CD8-positive, alpha-beta memory T cell (primary cell): ENCODE measurements at places on chromosomes 11 and 22. TPM values are rescaled to one million over a fixed set of nuclear protein-coding genes. Genes with fewer than 3 reads are reported as not detected.

GRCh38 chr22:46684706-46685105 lies 53.3 kb downstream of the CERK start:
- H3K27ac ChIP-seq, result no peak overlapping the region
- no peak for DNase-seq
- H3K27me3 ChIP-seq, result no peaks in the 10 kb centered on the region
- H3K4me1 ChIP-seq, result peaks cover 10% of the 10 kb centered on the region
- H3K36me3 ChIP-seq, result peaks cover 17% of the 10 kb centered on the region

GRCh38 chr11:93024369-93024768 lies 54.9 kb downstream of the MTNR1B start:
- H3K4me3 ChIP-seq, result no peak overlapping the region
- no peak overlapping the region for H3K27ac ChIP-seq
- no peaks in the 10 kb centered on the region for H3K27me3 ChIP-seq
- H3K36me3 ChIP-seq, result no peaks in the 10 kb centered on the region
- H3K4me1 ChIP-seq, result no peaks in the 10 kb centered on the region

DNA sequence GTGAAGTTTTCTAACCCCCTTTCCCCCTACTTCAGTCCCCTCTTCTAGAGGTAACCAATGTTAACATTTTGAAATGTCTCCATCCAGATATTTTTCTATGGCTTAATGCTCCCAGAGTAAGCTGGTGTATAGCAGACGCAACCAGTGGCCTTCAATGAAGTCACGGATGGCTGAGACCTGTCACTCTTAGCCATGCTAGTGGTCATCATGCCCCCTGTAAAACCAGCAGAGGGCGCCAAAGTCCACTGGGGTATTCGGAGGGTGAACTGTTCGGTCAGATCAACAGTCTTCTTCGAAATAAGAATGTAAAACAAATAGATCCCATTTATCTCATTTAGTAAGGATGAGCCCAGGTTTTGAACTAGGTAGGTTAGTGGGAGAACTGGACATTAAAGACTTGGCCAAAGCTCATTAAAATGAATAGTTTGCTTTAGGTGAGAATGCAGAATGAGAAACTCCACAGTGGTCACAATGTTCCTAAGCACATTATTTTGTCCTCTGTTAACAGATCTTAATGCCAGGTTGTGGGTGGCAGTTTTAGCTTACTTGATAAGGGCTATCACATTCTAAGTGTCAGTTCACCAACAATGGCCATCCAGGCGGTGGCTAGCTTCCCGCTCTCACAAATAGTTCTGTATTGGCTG lies 8.6 kb upstream of the MMP8 start:
- H3K36me3 ChIP-seq, result no peaks in the 10 kb centered on the region
- no peaks in the 10 kb centered on the region for H3K27me3 ChIP-seq
- no peak overlapping the region for H3K27ac ChIP-seq
- no peak for DNase-seq
- H3K4me3 ChIP-seq, result no peak overlapping the region

DNA sequence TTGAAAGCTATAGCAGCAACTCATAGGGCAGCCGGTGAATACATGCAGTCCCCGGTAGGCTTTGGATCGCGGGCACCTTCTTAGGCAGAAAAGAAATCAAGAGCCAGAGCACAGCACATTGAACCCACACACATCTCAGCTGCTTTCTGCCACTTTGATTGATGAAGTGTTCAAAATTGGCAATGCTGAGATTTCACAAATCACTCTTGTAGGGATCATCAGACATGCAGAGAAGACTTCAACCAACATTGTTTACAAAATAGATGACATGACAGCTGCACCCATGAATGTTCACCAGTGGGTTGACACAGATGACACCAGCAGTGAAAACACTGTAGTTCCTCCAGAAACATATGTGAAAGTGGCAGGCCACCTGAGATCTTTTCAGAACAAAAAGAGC lies 350.2 kb upstream of the ARHGAP42 start:
- H3K4me1 ChIP-seq, result no peaks in the 10 kb centered on the region
- no peaks in the 10 kb centered on the region for H3K36me3 ChIP-seq
- H3K4me3 ChIP-seq, result no peak overlapping the region
- H3K27me3 ChIP-seq, result no peaks in the 10 kb centered on the region

Gene INPP5J
- total RNA-seq, result 0.22 TPM

Gene OR52I2
- not detected for total RNA-seq

DNA sequence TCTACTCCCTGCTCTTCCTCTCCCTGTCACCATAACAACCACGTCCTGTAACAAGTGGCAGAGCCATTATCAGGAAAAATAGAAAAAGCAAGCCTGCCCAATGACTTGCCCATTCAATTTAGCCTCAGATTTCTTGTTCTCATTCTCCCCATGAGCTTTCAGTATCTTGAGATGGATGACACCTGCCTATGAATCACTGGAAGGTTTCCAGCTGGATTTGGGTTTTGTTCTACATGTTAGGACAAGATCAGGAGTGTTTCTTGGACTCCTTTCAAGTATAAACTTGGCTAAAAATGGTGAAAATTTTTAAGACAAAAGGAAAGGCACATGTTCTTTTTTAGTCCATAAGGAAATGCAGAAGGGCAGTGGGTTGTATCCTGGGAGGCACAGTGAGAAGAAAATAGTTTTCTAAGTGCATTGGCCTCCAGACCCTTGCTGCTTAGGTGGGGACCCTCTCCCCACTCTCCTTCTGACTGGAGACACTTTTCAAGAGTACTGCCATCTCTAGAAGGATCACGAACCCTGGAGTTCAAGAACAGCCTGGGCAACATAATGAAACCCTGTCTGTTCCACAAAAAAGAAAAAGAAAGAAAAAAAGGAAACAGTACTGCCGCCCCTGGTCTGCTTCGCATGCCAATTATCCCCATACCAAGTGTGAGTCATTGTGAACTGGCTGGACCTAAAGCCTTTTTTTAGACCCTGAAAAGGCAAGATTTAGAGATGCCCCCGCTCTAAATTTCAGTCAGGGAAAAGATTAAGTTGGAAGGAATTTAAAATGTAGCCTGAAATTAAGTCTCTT lies 51.0 kb downstream of the MTNR1B start:
- no peak overlapping the region for H3K4me3 ChIP-seq
- H3K27ac ChIP-seq, result no peak overlapping the region
- no peaks in the 10 kb centered on the region for H3K4me1 ChIP-seq
- no peaks in the 10 kb centered on the region for H3K27me3 ChIP-seq

Gene SLC37A2
- total RNA-seq, result 2.0 TPM

- H3K27me3 ChIP-seq, result no peaks in the 10 kb centered on the region
- no peaks in the 10 kb centered on the region for H3K36me3 ChIP-seq
- H3K4me3 ChIP-seq, result no peak overlapping the region
- no peak overlapping the region for H3K27ac ChIP-seq
- DNase-seq, result no peak
Measured at GRCh38 chr22:42436404-42436803, 4.2 kb upstream of the NFAM1 start.

Gene RAB3IL1
- 0.53 TPM for total RNA-seq

- H3K4me3 ChIP-seq, result no peak overlapping the region
- no peak overlapping the region for H3K27ac ChIP-seq
- H3K27me3 ChIP-seq, result no peaks in the 10 kb centered on the region
Measured at GRCh38 chr22:41062146-41062545, 30.2 kb upstream of the EP300 start.

- H3K4me1 ChIP-seq, result no peaks in the 10 kb centered on the region
- no peak for DNase-seq
- no peaks in the 10 kb centered on the region for H3K27me3 ChIP-seq
- no peak overlapping the region for H3K4me3 ChIP-seq
Measured at GRCh38 chr22:33699176-33699575, 221.1 kb downstream of the LARGE1 start.

GRCh38 chr11:75140269-75141138 lies 10.4 kb upstream of the SLCO2B1 start:
- H3K4me1 ChIP-seq, result peaks cover 37% of the 10 kb centered on the region
- peak; percentile 67 for DNase-seq
- H3K27ac ChIP-seq, result no peak overlapping the region
- no peaks in the 10 kb centered on the region for H3K27me3 ChIP-seq
- H3K36me3 ChIP-seq, result no peaks in the 10 kb centered on the region

DNA sequence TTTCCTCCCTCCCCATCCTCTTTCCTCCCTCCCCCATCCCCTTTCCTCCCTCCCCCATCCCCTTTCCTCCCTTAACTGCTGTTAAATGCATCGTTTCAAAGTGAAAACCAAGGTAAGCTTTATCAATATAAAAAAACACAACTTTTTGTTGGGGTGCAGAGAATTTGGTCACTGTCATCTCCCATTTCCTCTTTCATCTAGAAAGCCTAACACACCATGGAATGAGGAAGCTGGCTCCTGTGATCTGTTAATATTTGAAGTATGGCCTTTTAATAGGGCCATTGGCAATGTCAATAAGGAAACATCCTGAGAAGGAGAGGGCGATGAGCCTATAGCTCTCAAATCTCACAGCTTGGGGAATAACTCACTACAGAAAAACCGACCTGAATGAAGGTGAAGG lies 7.0 kb downstream of the EXPH5 start:
- no peaks in the 10 kb centered on the region for H3K27me3 ChIP-seq
- no peak for DNase-seq
- H3K36me3 ChIP-seq, result no peaks in the 10 kb centered on the region
- H3K4me3 ChIP-seq, result no peak overlapping the region
- H3K4me1 ChIP-seq, result no peaks in the 10 kb centered on the region

DNA sequence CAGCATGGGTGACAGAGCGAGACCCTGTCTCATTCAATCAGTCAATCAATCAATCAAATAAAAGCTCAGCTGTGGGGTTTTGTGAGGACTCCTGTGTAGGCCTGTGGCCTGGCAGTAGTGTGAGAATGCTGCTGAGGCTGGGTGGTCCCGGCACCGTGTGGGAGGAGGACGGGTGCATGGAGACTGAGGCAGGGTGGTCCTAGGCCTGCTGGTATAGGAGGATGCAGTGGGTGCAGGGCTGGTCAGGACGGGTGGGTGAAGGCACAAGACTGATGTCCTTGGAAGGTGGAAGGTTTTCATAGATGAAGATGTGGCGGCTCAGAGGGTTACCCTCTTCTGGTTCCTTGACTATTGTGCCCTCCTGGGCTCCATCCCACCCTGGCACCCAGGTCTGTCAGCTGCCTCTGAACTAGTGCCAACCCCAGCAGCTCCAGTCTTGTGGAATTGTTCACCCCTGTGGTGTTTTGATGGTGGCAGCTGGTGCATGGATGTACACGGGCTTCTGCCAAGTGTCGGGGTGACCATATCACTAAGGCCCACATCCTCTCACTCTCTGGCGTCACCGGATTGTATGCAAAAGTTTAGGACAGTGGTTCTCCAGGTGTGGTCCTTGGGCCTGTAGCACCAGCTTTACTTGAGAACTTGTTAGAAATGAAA lies 23.7 kb downstream of the TANGO2 start:
- H3K27me3 ChIP-seq, result no peaks in the 10 kb centered on the region
- peaks cover 14% of the 10 kb centered on the region for H3K36me3 ChIP-seq
- no peak overlapping the region for H3K4me3 ChIP-seq
- no peak for DNase-seq
- H3K4me1 ChIP-seq, result no peaks in the 10 kb centered on the region

Gene LRRC4C
- not detected for total RNA-seq

Gene IMMP1L
- total RNA-seq, result 27.2 TPM

DNA sequence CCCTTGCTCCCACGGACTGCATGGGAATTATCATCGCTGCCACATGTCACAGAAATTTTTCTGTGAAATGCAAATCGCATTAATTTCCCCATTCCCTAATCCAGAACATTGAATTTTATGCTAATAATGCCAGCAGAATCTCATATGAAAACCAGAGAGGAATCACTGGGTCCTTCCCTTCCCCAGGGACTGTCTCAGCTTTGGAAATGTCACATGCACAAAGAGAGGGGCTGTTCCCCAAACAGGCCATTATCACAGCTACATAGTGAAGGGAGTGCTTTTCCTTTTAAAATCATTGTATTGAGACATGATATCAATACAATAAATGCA lies 954.5 kb downstream of the BRD1 start:
- no peak overlapping the region for H3K27ac ChIP-seq
- no peak for DNase-seq

- H3K27ac ChIP-seq, result no peak overlapping the region
- H3K27me3 ChIP-seq, result peaks cover 44% of the 10 kb centered on the region
- no peaks in the 10 kb centered on the region for H3K36me3 ChIP-seq
- peaks cover 23% of the 10 kb centered on the region for H3K4me1 ChIP-seq
- DNase-seq, result no peak
Measured at GRCh38 chr11:76205252-76206076, 838 bp downstream of the WNT11 start.

Gene LUZP2
- not detected for total RNA-seq

GRCh38 chr11:47443028-47443700 lies 5.8 kb downstream of the RAPSN start:
- H3K27ac ChIP-seq, result no peak overlapping the region
- no peaks in the 10 kb centered on the region for H3K27me3 ChIP-seq
- no peak for DNase-seq
- no peaks in the 10 kb centered on the region for H3K4me1 ChIP-seq

DNA sequence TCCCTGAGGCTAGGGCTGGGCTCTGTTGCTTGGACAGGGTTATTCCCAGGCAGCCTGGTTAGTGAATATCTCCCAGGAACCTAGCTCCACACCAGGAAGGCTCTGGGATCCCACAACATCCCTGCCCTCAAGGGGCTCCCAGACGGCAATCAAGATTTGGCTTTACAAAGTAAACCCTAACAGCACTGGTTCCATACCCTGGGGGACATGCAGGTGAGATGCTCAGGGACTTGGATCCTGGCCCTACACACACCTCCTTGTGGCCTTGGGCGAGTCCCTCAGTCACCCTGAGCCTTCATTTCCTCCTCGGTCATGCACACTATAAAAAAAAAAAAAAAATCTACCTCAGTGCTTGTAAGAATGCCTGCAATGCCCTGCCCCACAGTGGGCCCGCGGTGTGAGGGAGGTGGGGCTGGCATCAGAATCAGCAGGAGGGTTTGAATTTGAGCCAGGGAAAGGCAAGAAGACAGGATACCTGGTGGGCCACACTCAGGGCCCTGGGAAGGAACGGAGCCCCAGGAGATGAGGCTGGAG lies 86.3 kb downstream of the MORC2 start:
- H3K36me3 ChIP-seq, result no peaks in the 10 kb centered on the region
- no peaks in the 10 kb centered on the region for H3K4me1 ChIP-seq

DNA sequence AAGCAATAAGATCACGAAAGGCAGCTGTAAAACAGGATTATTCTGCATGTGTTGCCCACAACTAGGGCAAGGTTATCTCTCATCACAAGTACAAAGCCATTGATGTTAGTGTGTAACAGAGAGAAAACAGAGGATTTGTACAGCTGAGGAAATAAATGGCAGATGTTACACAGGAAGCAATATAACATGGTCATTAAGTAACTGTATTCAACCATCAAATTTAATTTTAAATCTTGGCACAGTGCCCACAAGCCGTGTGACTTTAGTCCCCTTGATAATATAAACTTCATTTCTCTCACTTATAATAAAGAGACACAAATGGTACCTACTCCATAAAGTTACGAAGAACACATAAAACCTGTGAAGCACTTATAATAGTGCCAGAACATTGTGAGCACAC lies 17.3 kb downstream of the OR51E2 start:
- H3K36me3 ChIP-seq, result no peaks in the 10 kb centered on the region
- no peaks in the 10 kb centered on the region for H3K4me1 ChIP-seq
- H3K4me3 ChIP-seq, result no peak overlapping the region
- no peaks in the 10 kb centered on the region for H3K27me3 ChIP-seq
- DNase-seq, result no peak
- H3K27ac ChIP-seq, result no peak overlapping the region
